NCI-H1694 treated with DMSO at 0.1 percent for 48 hours (cell line): ENCODE measurements at places on chromosomes 16 and 17.

DNA sequence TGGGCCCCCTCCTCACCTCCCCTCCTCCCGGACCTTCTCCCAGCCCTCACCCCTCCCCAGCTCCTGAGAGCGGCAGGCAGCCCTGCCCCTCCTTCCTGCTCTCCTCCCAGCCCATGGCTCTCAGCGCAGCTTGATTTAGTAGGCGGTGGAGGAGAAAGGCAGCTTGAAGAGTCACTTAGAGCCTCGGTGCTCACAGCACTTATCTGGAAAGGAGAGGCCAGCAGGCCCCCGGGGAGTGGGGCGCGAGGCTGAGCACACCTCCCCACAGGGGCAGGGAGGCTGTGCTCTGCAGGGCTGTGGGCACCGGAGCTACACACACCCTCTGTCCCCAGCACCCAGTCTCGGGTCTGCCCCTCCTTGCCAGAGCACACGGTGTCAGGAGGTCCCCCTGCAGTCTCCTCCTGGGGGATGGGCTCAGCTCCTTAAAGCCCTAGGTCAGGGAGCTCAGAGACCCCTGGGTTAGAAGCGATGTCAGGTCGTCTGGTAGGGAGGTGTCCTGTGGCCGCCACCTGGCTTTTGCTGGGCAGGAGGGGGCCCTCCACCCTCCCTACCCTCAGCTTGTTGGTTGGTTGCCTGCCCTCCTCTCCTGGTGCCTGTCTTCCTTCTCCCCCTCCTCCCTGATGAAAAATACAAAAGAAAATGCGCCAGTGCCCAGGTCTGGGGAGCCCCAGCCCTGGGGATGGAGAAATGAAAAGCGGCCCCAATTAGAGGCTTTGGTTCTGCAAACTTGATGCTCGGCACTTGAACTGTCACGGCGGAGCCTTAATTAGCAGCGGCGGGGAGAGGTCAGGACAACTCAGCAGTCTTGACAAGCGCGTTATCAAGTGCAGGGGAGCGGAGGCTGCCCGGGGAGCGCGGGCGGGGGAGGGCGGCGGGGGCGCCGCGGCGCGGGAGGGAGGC lies 151.1 kb upstream of the GSE1 start:
- DNase-seq = peak; percentile 50

DNA sequence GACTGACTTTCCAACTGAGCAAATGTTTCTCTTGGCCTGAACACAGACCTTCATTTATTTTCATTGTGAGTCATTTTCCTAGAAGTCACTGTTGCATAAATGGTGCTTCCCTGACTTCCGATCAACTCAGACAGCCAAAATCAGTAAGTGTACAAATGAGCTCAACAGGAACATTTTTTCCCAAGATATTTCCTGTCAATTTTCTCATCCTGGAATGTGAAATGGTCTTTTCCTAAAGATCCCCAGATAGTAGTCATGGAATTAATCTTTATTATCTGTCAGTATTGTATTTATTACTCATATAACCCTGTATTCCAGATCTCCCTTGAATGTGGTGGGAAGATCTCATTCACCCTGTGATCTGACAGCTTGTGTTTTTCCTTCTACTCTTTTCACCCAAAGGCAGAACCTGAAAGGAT lies 360.3 kb upstream of the KIF2B start:
- no peak for DNase-seq

DNA sequence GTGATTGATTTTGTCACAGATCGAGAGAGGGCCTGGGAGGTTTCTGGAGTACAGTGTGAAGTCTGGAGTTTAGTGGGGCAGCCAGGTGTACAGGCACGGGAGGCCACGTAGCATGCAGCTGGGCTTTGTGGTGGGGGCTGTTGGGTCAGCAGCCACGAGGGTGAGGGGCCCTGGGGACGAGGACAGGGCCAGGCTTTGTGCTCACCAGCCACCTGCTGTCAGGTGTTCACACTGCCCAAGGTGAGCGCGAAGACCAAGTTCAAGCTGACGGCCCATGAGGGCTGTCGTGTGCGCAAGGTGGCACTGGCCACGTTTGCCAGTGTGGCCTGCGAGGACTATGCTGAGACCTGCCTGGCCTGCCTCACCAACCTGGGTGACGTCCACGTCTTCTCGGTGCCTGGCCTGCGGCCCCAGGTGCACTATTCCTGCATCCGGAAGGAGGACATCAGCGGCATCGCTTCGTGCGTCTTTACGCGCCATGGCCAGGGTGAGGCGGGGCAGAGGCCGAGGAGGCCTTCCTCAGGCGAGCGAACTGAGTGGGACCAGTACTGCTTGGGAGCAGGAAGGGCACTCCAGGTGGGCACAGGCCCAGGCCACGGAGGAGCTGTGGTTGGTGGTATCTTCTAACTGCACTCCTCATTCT lies 15.9 kb downstream of the LLGL1 start:
- DNase-seq = no peak

DNA sequence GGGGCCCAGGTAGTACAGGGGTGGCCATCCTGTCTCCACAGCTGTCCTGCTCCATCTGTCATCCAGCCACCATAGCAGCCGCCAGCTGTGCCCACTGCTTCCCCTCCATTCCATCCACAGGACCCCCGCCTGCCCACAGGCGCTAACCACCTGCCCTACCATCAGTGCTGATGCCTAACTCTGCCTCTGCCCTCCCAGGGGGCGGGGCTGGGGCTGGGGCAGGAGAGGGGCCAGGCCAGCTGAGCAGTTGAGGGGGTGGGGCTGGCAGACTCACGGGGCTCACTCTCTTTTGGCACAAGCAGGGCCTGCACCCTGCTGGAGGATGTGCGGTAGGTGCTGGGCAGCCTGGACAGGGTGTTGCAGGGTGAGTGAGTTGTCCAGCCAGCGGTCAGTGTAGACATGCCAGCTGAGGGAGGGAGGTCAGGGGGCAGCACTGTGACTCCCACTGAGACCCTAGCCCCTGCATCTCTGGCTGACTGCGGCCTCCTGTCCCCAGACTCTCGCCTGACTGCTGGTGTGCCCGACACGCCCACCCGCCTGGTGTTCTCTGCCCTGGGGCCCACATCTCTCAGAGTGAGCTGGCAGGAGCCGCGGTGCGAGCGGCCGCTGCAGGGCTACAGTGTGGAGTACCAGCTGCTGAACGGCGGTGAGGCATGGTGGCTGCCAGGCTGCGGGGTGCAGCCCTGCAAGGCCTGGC lies 9.6 kb downstream of the GALK1 start:
- peak; percentile 86 for DNase-seq

DNA sequence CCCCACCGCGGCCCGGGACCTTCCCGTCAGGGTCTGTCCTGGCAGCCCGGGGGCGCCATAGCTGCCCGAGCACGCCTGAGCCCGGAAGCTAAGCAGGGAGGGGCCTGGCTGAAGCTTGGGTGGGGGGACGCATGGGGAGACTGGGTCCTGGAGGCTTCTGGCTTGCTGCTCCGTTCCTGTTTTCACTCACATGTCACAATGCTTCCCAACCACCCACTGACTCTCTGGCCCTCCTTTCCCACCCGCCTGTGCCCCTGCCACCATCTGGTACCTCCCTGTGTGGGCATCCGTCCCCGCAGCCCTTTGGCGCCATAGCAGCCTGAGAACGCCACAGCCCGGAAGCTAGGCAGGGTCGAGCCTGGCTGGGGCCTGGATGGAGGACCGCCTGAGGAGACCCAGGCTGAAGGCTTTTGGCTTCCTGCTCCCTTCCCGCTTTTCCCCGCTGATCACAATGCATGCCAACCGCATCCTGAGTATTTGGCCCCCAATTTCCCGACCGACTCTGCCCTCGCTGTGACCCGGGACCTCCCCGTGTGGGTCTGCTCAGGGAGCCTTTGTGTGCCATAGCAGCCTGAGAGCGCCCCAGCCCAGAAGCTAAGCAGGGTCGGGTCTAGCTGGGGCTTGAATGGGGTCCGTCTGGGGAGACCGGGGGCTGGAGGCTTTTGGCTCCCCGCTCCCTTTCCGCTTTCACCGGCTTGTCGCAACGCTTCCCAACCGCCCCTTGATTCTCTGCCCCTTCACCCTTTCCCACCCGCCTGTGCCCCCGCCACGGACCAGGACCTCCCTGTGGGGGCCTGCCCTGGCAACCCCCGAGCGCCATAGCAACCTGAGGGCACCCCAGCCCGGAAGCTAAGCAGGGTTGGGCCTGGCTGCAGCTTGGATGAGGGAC lies 2290.1 kb downstream of the TP53TG3F start:
- no peak for DNase-seq
